ENCODE measurements at places on chromosomes 2 and 18.

- no peak for DNase-seq
These were observed 28.7 kb upstream of the CCDC150 start for GRCh38 chr2:196610796-196611195.

DNA sequence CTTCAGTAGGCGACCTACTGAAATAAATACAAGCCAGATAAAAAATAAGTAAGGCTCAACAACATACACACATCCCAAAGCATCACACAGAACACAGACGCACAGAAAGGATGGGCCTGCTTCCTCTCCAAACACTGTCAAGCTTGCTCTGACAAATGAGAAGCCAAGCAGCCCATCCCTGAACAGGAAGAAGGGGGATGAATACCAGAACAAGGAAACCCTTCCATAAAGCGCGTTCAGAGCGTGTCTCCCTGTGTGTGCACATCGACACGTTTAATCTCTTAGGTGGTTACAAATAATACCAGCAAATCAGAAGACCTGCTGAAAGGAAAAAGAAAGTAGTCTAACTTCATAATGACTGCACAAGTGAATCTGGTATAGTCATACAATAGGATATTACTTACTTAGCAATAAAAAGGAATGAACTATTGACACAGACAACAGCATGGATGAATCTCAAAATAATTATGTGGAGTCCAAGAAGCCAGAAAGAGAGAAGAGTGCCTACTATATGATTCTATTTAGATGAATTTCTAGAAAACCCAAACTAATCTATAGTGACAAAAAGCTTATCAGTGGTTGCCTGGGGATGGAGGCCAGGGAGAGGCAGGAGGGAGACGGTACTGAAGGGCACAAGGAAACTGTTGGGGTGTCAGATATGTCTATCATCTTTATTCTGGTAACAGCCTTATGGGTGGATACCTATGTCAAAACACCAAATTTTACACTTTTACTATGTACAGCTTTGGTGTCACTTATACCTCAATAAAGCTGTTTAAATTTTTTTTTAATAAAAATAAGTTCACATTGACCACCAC is 26.8 kb downstream of the MBOAT2 start:
- DNase-seq: no peak

DNA sequence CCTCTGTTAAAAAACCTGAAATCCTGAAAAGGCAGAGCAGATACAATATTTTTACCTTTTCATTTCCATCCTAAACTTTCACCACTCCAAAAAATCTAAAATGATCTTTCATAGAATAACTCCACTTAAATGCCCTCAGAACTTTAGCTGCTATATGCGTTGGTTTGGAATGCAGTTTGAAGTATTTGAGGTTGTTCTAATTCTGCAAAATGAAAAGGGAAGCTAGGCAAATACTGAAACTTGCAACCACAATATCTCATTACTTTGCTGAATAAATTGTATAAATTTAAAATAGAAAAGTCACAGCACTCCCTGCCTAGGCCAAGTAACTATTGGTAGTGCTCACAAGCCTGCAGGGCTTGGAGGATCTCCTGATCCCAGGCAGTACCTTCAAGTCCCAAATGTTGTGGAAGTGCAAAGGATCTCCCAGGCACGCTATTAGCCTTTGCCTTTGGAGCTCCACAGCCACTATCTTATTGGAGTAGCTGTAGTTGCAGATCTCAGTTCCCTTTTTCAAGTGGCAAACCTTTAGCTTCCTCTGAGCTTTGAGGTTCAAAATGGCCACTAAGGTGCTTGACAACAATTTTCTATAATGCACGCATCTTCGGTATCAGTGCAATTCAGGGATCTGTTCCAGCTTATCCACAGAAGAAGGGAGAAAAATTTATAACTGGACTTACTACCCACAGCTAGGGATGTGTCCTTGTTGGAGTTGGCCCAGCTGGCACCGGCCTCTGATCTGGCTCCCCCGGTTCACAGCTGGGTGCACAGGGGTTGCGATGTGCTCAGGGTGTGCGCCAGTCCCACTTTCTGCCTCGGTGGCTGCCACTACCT is 43.4 kb upstream of the ANKRD62 start:
- no peak for DNase-seq

DNA sequence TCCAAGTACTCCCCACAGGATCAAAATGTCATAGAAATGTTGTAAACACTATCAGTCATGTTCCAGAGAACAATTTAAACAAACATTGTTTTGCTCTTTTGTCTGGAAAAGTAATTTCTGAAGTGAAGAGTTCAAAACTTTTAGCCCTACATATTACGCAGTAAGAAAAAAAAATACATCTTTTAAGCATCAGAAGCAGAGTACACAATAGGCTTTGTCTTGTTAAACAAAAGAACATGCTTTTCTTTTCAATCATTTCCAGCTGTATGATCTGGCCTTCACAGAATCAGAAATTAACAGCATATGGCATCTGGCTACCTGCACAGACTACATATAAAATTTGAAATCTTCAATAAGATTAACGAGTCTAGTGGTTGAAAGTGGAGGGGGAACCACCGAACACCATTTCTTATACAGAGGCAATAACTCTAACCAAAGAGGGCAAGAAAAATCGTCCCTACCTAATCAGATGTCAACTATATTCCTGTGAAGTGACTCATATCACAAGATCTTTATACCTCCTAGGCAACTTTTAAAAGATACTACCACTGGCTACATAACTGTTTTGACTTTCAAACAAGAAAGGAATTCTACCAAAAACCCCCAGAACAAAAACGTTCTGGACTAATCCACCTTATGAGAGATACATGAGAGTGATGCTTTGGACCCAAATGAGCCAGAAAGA is 149.3 kb downstream of the EXOC6B start:
- no peak for DNase-seq

GRCh38 chr2:133561045-133561852 is 7.0 kb downstream of the NCKAP5 start:
- DNase-seq: no peak

DNA sequence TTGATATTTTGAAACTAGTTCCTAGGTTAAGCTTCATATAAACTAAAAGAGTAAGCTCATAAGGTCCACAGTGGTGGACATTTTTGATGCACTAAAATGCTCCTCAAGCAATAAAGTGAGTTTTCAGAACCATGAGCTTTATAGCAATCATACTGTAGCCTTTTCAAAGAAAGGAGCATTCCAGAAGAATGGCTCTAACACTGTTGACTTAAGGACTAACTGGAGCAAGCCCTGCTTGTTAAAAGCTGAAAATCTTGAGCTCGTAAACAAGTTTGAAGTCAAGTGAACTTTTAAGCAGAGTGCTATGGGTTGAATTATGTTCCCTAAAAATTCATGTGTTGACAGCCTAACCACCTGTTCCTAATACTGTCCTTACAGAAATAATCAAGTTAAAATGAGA is 38.0 kb downstream of the KYNU start:
- no peak for DNase-seq

GRCh38 chr2:156797832-156798231 is 361.7 kb downstream of the GPD2 start:
- DNase-seq: no peak
